Activated T-cell treated with anti-CD3 and anti-CD28 coated beads for 1 hour (primary cell): ENCODE measurements at places on chromosomes 6 and 20.

- no peak for DNase-seq
Observed at GRCh38 chr20:6614836-6615235, 152.7 kb upstream of the BMP2 start.

DNA sequence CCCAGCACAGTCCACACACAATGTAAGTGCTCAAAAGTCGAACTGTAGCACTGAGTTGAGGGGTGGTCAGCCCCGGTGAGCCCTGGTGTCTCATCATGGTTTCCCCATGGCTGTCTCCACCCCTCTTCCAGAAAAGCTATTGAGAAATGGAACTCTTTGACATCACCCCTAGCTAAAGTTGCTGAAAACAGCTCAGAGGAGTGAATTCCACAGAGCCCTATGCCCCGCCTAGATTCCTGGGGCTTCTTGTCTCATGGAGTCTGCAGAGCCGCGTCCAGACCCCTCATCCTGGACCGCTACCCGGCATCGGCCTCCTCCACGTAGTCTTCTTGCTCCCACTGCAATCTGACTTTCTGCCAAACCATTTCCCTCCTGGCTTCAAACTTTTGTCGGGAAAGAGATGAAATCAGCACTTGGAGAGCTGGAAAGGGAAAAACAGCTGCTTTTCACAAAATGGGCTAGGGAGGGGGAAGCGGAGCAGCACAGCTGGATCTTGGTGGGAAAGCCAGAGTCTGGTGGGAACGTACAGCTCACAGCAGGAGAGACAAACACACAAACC, 132.2 kb downstream of the SNX5 start:
- no peak for DNase-seq

GRCh38 chr6:166775180-166775922, 148.3 kb upstream of the RPS6KA2 start:
- DNase-seq, result peak; percentile 46

DNA sequence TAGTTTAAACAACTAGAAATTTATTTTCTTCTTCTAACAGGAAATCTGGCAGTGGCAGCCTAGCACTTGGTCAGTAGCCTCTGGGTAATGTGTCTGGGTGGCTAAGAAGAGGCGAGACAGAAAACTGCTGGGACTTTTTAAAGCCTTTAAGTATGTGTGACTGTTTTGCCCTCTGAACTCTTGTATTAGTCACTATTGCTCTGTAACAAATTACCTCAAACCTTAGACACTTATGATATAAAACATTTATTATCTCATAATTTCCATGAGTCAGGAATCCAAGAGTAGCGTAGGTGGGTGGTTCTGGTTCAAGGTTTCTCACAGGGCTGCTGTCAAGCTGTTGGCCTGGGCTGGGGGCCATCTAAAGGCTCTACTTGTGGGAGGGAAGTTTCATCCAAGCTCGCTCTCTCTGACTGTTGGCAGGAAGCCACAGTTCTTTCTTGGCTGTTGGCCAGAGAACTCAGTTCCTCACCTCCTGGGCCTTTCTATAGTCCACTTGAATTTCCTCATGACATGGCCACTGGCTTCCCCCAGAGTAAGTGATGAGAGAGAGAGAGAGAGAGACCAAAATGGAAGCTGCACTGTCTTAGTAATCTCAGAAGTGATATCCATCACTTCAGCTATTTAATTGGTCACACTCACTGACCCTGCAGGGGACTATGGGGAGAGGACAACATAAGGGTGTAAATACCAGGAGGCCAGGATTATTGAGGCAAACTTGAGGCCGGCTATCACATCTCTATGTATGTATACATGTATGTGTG, 17.4 kb upstream of the TBC1D22B start:
- DNase-seq, result peak; percentile 39

- DNase-seq, result no peak
Observed at GRCh38 chr6:20279608-20280287, 67.5 kb upstream of the MBOAT1 start.

DNA sequence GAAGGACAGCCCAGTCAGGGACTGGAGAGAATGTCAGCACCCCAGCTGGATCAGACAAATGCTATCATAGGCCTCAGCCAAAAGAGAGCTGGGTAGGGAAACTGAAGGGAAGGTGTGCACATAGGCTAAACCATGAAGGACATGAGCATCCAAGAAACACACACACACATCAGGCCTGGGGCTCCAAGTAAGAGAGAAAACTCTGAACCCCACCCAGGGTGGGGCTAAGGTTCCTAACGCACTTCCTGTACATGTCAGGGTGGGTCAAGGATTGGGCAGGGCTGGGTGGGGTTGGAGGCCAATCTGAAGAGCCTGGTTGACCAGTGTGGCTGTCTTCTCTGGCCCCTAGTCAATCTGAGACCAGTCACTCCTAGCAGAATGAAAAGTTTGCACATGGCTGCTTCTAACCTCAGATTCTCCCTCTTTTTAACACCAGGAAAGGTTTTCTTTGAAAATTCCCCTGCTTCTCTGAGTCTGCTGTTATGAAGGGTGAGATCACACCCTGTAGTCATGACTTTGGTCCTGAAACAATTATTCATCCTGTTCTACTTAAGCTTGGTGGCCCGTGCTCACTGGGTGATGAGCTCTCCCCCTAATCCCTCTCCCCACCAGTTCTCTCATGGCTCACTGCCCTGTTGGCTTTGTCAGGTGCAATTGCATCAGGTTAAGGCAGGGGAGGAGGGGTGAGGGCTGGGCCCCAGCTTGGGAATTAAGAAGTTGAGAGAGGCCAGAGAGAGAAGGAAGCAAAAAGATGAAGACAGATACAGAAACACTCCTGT, 88.4 kb downstream of the MAFB start:
- no peak for DNase-seq

DNA sequence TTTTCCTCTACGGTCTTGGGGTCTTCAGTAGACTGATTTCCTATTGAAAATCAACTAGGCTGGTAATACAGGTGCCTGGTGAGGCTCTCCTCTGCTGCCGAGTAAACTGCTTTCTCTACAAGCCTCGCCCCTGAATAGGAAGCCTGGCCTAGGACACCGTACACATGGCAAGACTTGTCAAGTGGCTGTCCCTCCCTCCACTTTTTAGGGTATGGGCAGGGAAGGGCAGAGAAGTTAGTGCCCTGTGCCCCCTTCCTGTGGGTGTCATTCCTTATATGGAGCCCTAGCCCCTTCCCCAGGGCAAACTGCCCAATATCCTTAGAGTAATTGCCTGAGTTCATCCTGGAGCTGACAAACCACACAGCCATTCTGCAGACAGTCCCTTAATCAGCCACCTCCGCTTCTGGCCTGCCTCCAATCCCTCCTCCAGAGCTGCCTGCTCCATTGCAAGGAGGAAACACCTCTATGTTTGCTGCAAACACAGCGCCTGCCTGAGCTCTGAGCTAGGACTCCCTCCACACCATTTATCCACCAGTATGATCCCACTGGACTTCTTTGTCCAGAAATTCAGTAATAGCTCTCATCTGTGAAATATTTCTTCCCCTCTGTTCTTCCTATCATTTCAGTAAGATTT, 93.1 kb downstream of the CHD6 start:
- DNase-seq, result no peak

DNA sequence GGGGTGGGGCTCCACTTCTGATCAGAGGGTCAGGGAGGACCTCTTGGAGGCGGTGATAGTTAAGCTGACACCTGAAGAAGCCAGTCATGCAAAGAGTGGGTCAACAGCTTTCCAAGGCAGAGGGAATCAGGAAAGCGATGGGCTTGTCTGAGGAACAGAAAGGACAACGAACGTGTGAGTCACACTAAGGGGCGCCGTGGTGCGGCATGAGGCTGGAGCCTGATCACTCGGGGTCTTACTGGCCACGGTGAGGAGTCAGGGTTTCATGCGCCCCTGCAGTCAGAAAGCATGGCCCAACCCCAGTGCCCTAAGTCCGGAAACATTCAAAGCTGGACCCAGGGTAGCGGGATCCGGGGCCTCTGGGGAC, 50.6 kb upstream of the SLC32A1 start:
- no peak for DNase-seq

GRCh38 chr20:17611290-17611539, 41.3 kb downstream of the DSTN start:
- DNase-seq, result no peak

- DNase-seq, result no peak
Observed at GRCh38 chr20:49445176-49445575, 37.3 kb downstream of the KCNB1 start.

DNA sequence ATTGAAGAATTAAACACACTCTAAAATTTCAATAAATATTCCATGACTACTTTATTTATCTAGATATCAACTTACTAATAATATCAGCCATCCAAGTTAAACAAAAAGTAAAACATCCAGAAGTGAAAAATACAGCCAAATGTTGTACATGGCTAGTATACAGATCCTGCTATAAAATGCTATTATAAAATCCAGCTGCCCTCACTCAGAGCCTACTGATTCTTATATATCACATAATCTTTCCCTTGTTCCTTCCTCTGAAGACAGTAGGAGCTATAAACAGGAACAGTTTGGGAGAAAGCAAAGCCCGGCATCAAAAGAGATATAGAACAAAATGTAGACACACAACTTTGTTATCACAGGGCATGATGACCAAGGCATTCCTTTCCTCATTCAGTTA, 212.9 kb downstream of the PLCB4 start:
- no peak for DNase-seq

- DNase-seq, result no peak
Observed at GRCh38 chr6:158795516-158795915, 23.7 kb downstream of the EZR start.

DNA sequence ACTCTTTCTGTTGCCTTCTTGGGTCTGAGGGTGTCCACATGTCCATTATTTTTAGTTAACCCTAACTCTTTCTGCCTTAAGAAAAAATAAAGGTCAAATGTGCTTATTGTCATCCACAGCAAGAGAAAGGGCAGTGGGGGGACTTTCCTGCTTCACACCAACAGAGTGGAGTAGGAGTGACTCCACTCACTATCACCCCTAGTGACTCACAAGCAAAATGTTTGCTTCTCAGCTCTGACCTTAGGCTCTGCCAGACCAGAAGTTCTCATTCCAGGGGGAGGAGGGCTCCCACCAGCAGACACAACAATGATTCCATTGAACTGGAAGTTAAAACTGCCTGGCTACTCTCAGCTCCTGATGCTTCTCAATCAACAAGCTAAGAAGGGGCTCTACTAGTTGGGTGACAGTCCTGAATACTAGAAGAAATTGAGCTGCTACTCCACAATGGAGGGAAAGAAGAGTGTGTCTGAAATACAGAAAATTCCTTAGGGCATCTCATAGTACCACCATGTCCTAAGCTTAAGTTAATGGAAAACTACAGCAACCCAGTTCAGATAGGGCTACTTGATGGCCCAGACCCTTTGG, 83.9 kb upstream of the AFDN start:
- DNase-seq, result no peak

- no peak for DNase-seq
Observed at GRCh38 chr6:355373-356208, 36.0 kb upstream of the IRF4 start.

DNA sequence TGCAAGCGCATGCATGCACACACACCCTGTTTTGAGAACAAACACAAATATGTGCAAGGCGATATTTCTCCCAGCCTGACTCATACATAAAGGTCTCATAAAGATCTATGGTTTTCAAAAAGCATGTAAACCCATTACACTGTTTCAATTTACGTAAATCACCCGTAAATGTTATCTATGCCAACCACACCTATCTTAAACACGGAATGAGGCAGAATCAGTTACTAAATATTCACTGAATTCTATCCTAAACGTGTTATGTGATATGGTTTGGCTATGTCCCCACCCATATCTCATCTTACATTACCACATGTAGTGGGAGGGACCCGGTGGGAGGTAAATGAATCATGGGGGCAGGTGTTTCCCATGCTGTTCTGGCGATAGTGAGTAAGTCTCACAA, 621.6 kb downstream of the KIF16B start:
- DNase-seq, result no peak

DNA sequence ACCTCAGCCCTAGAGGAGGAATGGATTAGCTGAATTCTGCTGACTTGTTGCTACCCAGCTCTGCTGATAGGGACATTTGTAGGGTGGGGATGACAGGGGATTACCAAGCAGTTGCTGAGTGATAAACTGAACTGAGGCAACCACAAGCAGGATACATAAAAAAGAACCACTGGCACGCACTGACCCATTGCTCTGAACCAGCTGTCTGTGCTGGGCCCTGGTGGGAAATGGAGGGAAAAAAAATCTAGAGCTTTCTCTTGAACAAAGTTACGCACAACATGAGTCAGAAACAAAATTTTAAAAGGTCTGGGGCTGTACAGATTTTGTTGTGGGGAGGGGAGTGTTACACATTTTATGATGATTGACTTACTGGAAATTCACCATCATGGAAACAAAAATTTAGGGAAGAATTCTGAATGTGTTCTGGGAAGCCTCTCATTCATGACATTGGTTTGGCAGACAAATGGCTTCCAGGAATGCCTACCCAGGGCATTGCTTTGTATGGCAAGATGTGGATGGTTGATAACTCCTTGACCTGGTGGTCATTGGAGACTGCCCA, 37.7 kb downstream of the FOXO3 start:
- DNase-seq, result no peak

DNA sequence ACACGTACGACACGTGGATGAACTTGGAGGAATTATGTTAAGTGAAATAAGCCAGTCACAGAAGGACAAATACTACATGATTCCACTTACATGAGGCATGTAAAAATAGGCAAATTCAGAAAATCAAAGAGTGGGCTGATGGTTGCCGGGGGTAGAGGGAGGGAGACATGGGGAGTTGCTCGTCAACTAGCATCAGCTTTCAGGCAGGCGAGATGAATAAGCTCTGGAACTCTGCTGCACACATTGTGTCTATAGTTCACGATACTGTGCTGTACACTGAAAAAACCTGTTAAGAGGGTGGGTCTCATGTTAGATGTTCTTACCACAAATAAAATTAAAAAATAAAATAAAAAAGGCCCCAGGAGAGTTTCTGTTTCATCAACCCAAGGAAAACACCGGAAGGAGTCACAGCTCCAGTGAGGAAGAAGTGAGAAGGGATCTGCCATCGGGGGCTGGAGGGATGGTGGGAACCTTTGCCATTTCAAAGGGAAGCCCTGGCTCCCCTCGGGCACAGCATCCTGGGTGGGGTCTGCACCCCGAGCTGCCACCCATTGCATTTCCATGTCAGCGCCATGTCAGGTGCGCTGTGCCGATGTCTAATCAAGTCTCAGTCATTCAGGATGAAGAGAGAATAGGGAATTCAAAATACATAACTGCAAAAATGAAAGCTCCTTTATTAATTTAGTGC, 98.3 kb downstream of the SLC22A23 start:
- DNase-seq, result no peak
